Neural progenitor cell (in vitro differentiated cells): ENCODE measurements at places on chromosomes 6 and 20.

DNA sequence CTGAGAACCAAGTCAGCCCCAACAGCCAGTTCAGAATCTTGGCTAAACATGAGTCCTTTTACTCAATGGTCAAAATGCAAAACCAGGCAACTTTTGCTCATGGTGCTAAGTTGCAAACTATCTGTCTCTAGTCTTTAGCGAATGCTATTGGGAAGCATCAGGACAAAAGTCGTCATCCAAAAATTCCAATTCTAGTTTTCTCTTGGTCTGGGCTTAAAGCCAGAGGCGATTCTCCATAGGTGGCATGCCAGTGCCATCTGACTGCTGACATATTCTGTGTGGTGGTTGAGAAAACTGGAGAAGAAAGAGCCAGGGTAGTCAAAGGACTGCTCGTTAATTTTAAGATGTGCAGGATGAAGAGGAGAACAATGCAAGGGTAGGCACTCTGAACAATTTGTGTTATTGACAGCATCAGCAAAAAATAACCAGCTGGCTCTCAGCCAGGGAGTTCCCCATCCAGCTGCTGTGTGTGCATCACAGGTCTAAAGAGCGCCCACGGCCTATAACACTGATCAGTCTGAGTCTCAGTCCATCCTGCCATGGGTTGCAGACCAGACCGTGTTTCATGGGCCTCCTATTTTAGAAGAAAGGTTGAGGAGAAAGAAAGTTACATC is 313.6 kb downstream of the ALDH8A1 start:
- no peak for DNase-seq

DNA sequence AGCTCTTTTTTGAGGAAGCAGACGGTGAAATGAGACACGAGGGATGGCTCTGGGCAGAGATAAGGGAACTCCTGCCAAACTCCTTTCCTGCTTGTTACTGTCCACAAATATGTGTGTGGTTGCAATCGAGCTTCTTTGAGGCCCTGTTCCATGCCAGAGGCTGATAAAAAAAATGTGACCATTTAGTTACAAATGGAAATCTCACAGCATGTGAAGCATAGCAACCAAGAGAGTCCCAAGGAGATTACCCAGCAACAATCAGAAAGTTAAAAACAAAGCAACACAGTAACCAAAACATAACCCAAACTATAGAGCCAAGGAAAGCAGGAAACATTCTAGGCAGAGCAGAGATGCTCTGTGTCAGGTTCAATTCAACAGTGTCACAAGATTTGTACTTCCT is 35.4 kb upstream of the HMGN3 start:
- no peak for DNase-seq

GRCh38 chr20:25076201-25076600 is 5.7 kb downstream of the VSX1 start:
- no peak for DNase-seq

- no peak for DNase-seq
Measured at GRCh38 chr6:11736601-11737000, 42.0 kb downstream of the ADTRP start.
